Renal pelvis (tissue), 12 donors: ENCODE measurements at places on chromosomes 2 and 18. TPM values are rescaled to one million over a fixed set of nuclear protein-coding genes. Genes with fewer than 3 reads are reported as not detected.

DNA sequence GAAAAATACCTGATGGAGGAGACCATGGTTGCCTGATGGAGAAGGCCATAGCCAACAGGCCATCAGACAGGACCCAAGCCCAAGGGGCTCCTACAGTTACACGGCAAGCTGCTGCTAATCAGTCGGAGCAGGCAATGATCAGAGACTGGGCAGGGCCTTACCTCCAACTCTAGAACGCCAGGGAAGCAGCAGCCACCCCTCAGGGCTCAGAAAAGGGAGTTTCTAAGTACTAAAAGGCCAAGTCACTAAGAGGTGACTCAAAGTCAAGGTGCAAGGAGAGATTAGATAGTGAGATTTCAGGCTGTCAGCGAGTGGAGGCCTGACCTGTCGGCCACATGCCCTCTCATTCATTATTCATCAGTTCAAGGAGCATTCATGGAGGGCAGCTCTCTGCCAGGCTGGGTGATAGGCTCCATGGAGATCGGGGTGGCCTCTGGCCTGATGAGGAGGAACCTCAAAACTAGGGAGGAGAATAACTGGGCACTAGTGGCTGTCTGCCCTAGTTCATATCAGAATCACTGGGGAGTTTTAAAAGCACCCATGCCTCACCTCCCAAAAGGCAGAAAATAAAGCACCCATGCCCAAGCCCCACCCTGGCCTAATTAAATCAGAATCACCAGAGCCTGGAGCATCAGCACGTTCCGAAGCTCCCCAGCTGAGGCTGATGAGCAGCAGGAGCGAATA lies 3.6 kb downstream of the VIL1 start:
- DNase-seq, result no peak

Gene IL18R1
- polyA plus RNA-seq, result 2.4 TPM

DNA sequence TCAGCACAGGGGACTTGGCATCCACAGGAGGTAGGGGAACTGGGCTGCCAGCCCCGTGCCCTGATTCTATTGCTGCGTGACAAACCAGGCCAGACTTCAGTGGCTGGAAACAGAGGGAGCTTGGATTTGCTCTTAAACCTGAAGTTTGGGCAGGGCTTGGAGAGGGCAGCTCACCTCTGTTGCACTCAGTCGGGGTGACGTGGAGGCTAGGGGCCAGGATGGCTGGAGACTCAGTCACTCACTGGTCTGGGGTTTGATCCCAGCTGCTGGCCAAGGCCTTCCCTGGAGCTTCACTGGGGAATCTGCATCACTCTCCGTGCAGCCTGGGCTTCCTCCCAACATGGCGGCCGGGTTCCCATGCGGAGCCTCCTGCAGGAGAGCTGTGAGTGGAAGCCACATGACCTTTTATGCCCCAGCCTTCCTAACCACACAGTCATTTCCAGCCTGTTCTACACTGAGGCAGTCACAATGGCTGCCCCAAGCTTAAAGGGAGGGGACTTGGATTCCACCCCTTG lies 175.2 kb upstream of the HDAC4 start:
- DNase-seq, result no peak

DNA sequence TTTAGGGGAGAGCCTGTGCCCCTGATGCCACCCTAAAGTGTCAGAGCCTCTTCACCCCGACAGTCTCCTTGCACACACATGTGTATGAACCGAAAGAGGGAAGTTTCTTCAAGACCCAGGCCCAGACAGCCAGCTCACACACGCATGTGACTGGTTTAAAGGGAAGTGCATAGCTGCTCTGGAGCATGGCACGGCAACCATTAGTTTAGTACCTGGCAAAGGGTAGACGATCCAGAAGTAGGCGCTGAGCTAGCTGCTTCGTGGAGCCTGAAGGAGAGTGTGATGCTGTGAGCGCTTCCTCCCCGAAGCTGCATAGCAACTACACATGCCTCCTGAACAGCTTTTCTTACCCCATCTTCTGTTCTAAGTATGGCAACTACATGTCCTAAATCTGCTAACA lies 91.7 kb downstream of the ZCCHC2 start:
- DNase-seq, result no peak

GRCh38 chr2:159185401-159186130 lies 100.9 kb downstream of the WDSUB1 start:
- DNase-seq, result peak; percentile 28

Gene SPATA3
- not detected for polyA plus RNA-seq

DNA sequence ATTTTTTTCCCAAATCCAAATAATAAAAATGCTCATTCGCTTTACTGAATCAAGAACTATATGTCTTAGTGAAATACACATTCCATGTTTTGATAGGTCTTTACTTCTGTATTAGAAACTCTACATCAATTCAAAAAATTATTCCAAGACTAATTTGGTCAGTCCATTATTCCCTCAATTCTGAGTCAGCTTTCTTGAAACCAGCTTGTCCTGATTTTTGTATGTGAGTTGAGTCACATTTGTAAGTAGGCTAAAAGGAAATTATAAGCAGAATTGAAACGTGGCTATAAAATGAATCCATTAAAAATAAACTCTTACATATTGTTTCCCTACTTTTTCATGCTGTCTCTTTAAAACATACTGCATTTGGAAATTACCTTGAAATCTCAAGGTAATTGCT lies 113.0 kb downstream of the DNER start:
- DNase-seq, result no peak

GRCh38 chr18:23918395-23919032 lies 96.0 kb upstream of the TTC39C start:
- DNase-seq, result peak; percentile 71

DNA sequence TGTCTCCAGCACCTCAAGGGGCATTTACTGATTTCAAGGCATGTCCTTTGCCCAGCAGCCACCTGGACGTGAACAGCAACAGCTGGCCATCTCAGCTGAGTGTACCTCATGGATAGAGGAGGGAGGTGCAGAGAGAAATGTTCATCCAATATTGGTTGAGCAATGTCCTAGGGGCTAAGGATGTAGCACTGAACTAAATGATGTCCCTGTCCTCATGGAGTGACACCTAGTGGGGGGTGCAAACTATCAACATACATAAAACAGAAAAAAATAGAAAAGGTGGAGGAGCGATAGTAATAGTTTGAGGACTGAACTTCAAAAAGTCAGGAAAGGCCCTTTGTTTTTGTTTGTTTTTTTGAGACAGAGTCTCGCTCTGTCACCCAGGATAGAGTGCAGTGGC lies 4.8 kb upstream of the UGGT1 start:
- no peak for DNase-seq

- DNase-seq, result no peak
Observed at GRCh38 chr2:51025906-51026555, 5.9 kb downstream of the NRXN1 start.

- DNase-seq, result peak; percentile 37
Observed at GRCh38 chr2:173858291-173858731, 106.9 kb downstream of the SP3 start.

DNA sequence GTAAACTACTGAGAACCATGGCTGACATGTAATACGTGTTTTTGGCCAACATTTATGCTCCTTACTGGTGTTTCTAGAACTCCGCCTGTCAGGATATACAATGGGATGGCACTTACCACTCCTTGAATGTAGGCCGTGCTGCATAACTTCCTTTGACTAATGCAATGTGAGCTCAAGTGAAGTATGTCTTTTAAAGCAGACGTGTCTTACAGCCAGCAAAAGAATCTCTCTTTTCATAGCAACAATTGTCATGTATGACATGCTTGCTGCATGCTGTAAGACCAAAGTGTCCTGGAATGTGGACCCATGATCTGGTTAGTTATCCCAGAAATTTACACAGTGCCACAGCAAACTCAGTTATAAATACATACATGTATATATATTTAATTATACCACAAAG lies 1202.7 kb upstream of the PIK3C3 start:
- DNase-seq, result no peak

DNA sequence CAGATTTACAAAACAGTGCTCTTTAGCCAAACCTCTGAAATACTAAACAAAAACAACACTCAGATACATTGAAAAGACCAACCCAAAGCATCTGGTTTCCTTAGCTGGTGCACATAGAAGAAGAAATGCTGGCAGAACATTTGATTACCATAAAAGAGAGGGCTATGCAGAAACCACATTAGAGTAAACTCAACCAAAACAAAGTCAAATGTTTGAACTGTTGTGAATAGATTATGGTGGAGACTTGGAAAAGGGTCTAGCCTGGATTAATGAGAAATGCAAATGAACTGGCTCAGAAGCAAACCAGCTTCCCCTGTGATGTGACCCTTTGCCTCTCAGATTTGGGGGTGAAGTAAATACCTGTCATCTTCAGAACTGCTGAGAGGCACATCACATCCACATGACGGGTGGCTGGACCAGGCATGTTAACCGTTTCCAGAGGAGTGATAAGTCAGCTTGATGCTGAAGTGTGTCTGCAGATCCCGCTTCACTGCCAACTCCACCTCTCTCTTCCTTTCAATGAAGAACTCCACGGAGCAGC lies 153.0 kb downstream of the NRP2 start:
- no peak for DNase-seq

GRCh38 chr2:95350368-95350767 lies 52.1 kb upstream of the FAHD2A start:
- no peak for DNase-seq

DNA sequence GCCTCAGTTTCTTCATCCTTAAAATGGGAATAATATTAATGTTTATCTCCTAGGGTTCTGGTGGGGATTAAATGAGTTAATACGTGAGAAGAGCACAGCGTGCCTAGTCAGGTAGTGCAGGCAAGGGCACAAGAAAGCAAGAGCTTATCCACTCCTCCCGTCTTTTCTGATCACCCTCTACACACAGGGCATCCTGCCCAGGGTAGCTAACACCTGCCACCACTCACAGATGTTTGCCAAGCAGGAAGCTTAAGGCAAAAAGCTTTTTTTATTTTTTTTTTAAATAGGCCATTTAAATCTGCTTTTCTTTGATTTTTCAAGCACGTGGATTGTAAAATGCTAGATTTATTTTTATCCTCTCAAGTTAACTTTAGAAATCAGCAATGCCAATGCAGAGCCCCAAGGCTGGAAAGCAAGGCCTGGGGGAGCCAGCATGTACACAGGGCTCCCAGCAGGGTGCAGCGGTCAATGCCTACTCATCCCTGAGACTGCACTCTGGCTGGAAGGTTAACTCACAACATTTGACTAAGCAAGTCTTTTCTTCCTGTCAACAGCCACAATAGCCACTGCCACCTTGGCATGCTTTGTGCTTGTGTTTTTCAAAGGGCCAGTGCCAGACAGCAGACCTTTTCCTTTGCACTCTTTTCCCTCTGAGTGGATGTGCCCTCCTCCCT lies 86.5 kb upstream of the ACAA2 start:
- no peak for DNase-seq

Gene CRYGD
- polyA plus RNA-seq, result not detected

- DNase-seq, result peak; percentile 20
Observed at GRCh38 chr2:19899985-19900930, 1.5 kb downstream of the TTC32 start.

DNA sequence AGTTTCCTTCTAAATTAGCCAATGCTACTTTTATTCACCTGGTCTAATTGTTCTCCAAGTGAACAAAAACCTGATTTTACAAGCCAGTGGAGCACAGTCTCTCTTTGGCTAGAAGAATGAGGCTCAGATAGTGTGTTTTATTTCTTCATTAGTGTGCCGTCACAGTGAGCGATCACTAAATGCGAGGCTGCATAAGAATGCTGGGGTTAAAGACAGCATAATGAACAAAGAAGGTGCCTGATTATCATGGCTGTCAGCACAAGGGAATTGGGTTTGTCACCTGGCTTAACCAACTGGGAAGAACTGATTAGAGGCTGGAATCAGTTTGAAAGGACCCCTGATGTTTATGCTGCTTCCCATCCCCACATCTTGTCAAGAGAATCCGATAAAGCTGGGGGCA lies 76.4 kb downstream of the EPHA4 start:
- DNase-seq, result no peak

DNA sequence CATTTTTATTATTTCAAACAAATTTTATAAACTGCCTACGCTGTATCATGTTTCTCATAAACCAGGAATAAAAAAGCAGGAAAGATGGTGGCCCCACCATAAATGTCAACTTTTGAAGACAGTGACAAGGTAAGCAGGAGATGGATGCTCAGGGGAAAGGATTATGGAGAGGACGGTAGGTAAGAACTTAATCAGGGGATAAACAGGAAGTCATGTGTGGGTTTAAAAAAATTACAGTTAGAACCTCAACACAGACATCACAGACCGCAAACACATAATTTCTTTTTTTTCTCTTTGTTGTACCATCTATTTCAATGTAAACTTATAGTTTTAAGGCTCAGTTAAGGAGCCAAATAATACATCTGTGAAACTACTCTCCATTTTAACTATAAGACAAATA lies 575.2 kb upstream of the SLC8A1 start:
- no peak for DNase-seq

DNA sequence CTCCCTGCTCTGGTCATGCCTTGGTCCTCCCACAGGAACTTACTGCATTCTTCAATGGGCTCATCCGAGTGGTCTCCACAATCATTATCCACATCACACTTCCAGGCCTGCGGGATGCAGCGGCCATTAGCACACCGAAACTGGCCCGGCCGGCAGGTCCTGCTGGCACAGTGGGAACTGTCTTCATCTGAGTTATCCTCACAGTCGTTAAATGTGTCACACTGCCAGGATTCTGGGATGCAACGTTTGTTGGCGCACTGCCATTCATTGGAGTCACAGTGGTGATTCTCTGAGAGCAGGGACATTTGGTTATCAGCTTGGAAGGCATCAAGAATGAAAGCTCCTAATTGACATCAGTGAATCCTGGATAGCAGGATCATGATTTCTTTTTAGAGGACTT lies 104.5 kb downstream of the DHRS9 start:
- no peak for DNase-seq

Gene ABCG5
- 0.40 TPM for polyA plus RNA-seq

Gene DYTN
- polyA plus RNA-seq, result not detected

GRCh38 chr18:55114876-55115275 lies 155.6 kb upstream of the CCDC68 start:
- DNase-seq, result no peak

DNA sequence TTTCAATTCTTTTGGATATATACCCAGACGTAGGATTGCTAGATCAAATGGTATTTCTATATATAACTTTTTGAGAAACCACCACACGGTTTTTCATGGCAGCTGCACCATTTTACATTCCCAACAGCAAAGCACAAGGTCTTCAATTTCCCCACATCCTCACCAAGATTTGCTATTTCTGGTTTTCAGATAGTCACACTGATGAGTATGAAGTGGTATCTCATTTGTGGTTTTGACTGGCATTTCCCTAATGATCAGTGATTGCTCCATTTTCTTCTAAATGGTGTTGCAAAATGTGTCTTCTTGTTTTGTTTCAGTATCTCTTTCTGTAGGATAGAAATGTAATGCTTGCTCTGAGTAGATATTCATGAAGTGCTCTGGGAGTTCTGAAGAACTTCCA lies 52.0 kb downstream of the ANKRD44 start:
- no peak for DNase-seq

GRCh38 chr2:193326296-193326695 lies 1131.6 kb upstream of the TMEFF2 start:
- no peak for DNase-seq

DNA sequence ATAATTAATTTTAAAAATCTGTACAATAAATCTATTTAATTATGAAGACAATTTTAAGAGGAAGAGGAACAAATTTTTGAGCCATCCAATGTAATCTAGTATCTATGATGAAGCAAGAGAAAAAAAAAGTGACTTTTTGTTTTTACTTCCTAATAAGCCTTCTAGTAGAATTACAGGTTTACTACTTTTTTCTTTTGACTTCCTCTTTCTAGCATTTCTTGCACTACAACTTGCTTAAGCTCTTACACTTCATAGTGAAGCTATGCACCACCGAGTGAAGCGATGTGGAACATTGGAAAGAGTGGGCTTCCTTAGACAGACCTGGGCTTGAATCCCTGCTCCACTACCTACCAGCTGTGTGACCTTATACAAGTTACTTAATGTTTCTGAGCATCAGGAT lies 2.1 kb downstream of the SERPINB2 start:
- no peak for DNase-seq
